ENCODE measurements at places on chromosomes 2 and 18. TPM values are rescaled to one million over a fixed set of nuclear protein-coding genes. Genes with fewer than 3 reads are reported as not detected.

Gene MAP3K19
- total RNA-seq, result not detected

GRCh38 chr2:60819936-60820335 lies 61.4 kb upstream of the REL start:
- DNase-seq, result no peak

- no peak for DNase-seq
Observed at GRCh38 chr18:179499-179898, 21.1 kb downstream of the USP14 start.

- no peak for DNase-seq
Observed at GRCh38 chr2:15865923-15866322, 74.4 kb upstream of the MYCN start.

DNA sequence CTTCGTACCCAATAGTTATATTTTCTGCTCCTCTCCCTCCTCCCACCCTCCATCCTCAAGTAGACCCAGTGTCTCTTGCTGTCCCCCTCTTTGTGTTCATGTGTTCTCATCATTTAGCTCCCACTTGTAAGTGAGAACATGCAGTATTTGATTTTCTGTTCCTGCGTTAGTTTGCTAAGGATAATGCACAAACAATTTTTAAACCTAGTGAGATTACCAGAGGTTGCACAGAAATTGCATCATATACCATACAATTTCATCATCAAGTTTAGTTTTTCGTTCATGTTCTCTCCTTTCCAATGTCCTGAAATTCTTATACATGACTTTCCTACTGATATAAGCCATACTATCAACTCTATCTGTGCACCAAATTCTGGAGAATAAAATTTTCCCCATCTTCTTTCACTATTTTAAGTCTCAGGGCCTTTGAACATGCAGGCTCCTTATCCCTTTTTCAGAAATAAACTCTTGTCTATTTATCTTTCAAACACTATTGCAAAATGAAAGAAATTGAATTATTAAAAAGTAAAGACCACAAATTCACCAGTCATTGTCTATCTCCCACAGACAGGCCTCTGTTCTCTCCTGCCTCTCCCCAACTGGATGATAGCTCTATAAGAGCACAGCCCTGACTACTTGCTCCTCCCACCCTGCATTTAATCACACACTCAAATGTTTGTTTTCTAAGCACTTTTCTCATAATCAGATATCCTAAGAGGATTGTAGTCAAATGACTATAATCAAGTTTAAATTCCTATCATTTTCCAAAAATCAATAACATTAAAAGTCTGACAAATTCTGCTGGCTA lies 27.2 kb upstream of the B4GALT6 start:
- DNase-seq, result no peak

Measured in H9 (cell line).